D341Med (cell line): ENCODE measurements at places on chromosomes 7 and 10.

DNA sequence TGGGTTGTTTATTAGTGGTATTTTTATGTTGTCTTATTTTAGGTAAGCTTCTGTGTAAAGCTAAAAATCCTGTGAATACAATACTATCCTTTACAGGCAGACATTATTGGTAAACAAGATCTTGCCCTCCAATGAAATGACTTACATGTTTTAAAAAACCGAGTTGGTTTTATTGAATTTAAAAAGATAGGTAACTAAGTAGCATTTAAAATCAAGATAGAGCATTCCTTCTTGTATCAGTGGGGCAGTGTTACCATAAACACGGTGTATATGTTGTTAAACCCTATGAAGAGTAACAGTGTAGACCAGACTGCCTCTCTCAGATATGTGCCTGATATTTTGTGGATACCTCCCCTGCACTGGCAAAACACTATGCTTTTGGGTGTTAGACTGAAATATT lies 81.0 kb downstream of the SNX10 start:
- no peak for DNase-seq

- no peak for DNase-seq
Observed at GRCh38 chr10:69976795-69977546, 75.7 kb upstream of the MACROH2A2 start.

GRCh38 chr10:78434886-78435285 lies 401.2 kb downstream of the RPS24 start:
- no peak for DNase-seq

GRCh38 chr10:136465-136762 lies 1.2 kb downstream of the ZMYND11 start:
- DNase-seq, result no peak

DNA sequence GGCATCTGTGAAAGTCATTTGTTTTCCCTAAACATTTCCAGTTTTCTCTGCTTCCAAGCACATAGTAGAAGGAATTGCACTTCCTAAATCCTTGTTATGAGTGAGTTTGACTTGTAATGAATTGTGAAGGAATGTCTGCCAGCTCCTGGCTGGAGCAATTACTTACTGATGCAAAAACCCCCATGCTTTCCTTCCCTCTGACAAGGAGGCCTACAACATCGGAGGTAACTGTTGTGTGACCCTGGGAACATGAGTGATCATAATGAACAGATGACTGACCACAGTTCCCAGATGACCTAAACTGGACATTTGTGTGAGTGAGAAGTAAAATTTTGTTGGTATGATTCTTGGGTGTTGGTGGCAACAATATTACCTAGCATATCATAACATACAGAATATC lies 21.4 kb upstream of the CPVL start:
- DNase-seq, result no peak

GRCh38 chr7:150778014-150778737 lies 22.0 kb downstream of the TMEM176B start:
- no peak for DNase-seq

DNA sequence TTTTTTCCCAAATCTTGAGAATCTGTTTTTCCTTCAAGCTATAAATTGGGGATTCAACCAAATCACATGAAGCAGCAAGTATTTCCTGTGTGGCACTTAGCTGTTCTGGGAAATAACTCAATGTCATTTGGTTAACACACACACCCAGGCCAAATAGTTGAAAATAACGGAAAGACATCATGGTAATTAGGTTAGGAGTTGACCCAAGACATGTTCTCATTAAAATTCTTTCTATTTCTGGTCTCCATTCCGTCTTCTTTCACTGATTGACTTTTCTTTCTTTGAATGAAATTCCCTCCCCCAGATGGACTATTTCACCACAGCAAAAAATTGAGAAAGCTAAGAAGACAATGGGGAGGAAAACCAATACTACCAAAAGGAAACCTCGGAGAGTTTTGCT lies 30.5 kb downstream of the NRP1 start:
- no peak for DNase-seq

GRCh38 chr7:106658316-106659165 lies 2.4 kb downstream of the CCDC71L start:
- no peak for DNase-seq

DNA sequence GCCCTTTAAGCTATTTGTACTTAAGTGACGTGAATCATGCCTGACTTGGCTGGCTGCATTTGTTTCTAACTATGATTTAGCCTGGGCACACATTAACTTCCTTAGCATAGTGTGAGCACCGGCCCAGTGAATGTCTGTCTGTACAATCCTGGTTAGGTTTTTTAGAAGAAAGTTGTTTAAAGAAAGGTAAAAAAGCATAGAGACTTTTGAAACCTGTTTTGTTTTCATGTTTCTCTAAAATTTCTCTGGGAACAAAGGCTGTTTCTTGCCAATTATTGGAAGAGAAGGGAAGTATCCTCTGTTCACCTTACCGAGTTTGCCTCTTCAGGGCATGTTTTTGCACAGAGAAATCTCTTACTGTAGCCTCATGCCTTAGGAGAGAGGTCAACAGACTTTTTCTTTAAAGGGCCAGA lies 42.9 kb upstream of the MET start:
- DNase-seq, result no peak

DNA sequence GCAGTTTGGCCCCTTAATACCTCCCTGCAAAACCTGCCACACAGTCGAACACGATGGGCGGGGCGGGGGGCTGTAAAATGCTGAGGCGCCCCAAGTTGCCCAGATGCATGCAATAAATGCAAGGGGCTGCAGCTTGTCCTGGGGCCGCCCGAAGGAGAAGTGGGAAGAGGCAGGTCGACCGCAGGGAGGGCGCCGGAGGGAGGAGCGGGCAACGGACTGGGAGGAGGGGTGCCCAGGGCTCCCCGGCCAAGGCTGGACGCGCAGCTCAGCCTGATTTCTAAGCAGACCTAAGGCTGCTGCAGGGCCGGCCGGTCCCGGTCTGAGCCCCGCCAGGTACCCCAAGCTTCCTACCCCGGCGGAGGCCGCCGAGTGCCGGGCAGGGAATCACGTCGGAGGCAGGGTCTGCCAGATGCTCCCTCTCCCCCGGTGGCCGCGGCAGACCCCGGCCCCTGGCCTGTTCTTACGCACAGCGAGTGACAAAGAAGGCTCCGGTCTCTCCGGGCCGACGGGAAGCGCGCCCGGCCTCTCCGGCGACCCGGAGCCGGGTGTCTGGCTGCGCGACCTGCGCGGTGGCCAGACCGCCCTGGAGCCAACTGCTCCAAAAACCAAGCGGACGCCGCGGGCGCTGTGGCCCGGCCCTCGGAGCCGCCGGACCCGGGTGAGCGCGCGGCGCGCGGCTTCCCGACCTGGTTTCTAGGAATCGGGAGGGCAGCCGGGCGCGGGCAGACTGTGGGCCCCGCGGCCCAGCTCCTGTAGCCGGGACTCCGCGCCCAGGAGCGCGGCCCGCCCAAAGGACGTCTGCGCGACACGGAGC lies 744 bp upstream of the EBF3 start:
- DNase-seq, result peak; percentile 46

DNA sequence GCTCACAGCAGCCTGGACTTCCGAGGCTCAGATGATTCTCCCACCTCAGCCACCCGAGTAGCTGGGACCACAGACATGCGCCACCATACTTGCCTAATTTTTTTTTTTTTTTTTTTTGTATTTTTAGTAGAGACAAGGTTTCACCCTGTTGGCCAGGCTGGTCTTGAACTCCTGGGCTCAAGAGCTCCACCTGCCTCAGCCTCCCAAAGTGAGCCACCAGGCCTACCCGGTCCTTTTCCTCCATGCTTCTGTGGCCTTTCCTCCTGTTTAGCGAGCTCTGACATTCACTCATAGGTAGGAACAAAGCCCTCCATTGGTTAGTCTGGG lies 50.1 kb upstream of the SRPK2 start:
- no peak for DNase-seq

DNA sequence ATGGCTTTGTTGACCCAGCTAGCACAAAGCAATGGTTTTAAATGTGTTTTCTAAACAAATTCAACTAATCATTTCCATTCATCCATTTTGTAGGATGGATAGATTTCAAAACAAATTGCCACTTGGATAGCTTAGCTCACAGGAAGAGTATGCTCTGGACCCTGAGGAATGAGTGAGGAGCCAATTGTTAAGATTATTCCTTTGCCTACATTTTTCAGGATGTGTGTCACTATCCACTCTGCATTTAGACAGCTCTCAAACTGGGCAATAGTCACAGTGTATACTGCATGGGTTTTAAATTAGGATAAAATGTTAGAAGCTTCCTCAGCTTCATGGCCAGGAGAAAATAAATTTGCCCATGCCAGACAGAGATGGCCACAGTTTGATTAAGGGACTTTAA lies 605.6 kb upstream of the TEX47 start:
- DNase-seq, result no peak

GRCh38 chr10:73872190-73872710 lies 2.1 kb downstream of the CAMK2G start:
- peak; percentile 61 for DNase-seq

DNA sequence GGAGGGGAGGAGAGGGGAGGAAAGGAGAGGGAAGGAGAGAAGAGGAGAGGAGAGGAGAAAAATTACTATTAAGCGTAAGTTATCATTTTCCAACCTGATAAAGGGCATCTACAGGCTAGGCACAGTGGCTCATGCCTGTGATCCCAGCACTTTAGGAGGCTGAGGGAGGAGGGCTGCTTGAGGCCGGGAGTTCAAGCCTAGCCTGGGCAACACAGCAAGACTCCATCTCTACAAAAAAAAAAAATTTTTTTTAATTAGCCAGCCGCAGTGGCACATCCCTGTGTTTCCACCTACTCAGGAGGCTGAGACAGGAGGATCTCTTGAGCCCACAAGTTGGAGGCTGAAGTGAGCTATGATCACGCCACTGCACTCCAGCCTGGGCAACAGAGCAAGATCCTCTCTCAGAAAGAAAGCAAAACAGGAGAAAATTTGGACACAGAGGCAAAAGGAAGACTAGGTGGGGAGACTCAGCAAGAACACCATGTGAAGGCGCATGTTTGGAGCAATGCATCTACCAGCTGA lies 35.2 kb upstream of the GTF2I start:
- DNase-seq, result no peak

DNA sequence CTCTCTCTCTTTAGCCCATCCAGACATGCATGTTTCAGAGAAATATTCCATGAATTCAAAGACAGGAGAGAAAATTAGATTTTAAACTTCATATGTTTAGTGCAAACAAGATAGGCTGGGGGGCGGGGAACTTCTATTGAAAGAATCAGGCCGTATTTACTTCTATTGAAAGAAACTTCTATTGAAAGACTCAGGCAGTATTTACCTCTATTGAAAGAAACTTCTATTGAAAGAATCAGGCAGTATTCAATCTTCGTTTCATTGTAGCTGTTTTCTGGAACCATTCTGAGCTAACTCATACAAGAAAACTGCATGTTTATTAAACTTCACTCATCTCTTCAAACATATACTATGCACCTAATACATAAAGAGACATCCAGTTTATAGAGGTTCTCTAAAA lies 123.1 kb downstream of the TYW1B start:
- no peak for DNase-seq

DNA sequence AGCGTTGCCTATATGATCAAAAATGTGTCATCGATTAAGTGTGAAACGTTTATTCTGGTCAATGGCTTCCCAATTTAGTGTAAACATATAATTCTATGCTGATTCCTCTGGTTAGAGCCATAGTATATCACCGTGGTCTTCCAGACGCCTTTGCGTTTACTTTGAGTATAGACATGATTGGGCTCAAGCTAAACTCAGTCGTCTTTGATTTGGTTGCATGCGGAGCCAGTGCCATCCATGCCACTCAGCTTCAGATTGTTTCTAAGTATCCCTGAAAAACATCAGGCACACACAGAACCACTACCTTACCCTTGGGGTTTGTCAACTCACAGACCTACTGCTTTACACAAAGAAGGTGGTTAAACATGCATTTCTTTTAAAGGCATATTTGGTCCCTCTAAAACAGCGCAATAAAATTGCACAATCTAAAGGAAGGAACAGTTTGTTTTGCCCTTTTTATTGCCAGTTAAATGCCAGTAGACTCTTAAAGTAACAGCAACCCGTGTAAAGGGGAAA lies 273.6 kb upstream of the KLF6 start:
- no peak for DNase-seq

DNA sequence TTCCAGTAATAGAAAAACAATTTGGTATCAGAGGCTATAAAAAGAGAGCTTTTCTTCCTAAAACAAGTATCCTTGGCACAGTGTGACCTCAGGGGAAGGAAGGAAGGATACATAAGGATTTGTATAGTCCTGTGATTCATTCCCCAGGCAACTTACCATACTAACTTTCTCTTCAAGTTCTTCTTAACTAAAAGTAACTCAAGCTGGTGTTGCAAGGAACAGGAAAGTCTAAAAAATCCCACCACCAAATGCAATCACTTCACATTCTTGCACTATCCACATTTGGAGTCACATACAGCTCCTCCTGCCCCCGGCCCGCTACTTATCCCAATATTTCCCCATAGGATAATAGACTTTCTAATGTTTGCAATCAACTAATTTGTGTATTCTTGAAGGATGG lies 84.8 kb downstream of the PRKAG2 start:
- no peak for DNase-seq

GRCh38 chr7:90587766-90588165 lies 8.4 kb upstream of the CDK14 start:
- no peak for DNase-seq

GRCh38 chr10:103111031-103111917 lies 81.8 kb downstream of the NT5C2 start:
- DNase-seq, result no peak

GRCh38 chr7:78172267-78172757 lies 373.7 kb downstream of the PHTF2 start:
- no peak for DNase-seq

GRCh38 chr10:124705817-124706461 lies 38.2 kb downstream of the FAM53B start:
- no peak for DNase-seq

GRCh38 chr7:2095436-2095835 lies 137.3 kb downstream of the MAD1L1 start:
- no peak for DNase-seq

DNA sequence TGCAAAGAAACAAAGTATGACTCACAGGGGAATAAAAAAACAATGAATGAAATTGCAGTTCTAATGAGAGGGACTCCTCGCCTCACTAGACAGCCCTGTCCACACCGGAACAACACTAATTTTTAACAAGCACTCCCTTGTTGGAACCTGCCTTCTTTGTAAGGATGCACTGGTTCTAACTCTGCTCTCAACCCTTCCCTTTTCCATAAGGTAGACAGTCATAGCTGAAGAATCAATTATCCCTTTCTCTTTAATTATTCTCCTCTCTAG lies 65.1 kb downstream of the TSPAN12 start:
- no peak for DNase-seq

DNA sequence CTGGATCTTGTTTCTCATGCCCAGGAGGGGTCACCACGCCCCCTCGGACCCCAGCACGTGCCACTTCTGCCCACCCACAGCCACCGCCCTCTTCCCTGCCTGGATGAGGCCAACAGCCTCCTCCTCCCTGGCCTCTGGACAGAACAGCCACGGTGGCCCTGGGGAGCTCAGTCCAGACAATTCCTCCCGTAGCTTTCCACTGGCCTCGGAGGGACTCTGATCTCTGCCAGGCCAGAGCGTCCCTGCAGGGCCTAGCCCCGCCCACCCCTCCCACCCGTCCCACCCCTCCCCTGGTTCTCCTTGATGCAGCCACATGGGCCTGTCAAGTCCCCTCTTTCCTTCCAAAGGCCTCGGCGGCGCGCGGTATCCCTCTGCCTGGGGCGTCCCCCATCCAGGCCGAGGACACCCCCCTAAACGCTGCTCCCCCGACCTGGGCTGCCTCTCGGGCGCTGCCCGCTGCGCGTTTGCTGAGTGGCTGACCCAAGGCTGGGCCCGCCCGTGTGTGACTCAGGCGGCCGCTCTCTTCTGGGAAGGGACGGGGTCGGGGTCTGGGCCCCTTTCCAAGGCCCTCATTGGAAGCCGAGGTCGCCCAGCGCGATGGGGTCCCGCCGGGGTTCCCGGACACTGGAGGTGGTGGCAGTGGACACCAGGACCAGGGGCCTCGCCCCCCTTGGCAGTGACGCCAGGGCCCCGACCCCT lies 557 bp downstream of the TMEM120A start:
- peak; percentile 63 for DNase-seq
